ENCODE measurements at places on chromosomes 2 and 18.

DNA sequence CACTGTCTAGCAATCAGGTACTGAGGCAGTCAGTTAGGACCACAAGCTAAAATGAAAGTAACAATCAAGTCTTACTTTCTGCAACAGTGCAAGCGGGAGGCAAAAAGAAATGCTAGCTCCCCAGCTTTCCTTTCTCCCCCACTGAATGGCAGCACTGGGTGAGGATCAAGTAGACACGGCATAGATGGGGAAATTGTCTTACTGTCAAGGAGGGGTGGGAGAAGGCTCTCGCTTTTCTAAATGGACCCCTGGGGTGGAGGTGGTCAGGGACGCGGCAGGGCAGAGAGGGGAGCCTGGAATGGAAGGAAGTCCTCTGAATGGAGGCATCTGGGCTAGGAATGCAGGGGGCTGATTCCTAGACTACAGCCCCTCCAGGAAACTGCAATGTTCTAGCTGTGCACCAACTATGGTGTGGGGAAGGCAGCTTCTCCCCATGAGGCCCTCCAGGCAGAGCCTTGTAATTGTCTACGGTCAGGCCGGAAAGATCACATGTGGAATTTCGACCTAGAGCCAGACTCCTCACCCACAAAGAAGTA lies 24.3 kb downstream of the METTL8 start:
- no peak for DNase-seq

GRCh38 chr2:117815946-117816345 lies 1.5 kb downstream of the DDX18 start:
- DNase-seq = no peak

DNA sequence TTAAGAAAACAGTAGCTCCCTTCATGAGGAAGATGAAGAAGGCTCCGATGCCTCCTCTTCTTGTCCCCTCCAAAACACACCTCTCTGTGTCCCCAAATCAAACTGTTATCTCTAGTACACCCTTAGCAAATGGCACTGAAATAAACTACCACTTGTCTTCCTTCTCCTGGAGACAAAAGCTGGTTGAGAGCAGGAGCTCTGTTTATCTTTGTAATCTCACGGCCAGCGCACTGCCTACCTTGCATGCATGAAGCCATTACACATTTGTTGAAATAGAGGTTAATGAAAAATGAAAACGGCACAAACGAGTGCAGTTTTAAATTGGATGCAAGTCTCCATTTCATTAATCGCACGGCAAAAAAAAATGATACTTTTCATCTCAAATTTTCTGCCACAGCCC lies 113.7 kb downstream of the EPB41L3 start:
- no peak for DNase-seq

- DNase-seq = no peak
These were observed 201.2 kb downstream of the NBAS start for GRCh38 chr2:15359716-15360531.

GRCh38 chr2:24791452-24791851 lies 1.7 kb downstream of the PTRHD1 start:
- DNase-seq = no peak

Data from lower leg skin (tissue), 4 donors.